Ascending aorta (tissue), 2 donors: ENCODE measurements at places on chromosomes 7 and 10.

GRCh38 chr10:125123476-125124114 is 36.8 kb downstream of the CTBP2 start:
- H3K27me3 ChIP-seq = no peaks in the 10 kb centered on the region
- peak; percentile 88 for DNase-seq
- peaks cover 3% of the 10 kb centered on the region for H3K36me3 ChIP-seq
- H3K27ac ChIP-seq = peak overlapping the region; percentile 76

GRCh38 chr10:131738396-131738735 is 162.4 kb upstream of the PPP2R2D start:
- no peaks in the 10 kb centered on the region for H3K4me1 ChIP-seq
- H3K27ac ChIP-seq = no peak overlapping the region
- H3K27me3 ChIP-seq = no peaks in the 10 kb centered on the region
- H3K36me3 ChIP-seq = no peaks in the 10 kb centered on the region

DNA sequence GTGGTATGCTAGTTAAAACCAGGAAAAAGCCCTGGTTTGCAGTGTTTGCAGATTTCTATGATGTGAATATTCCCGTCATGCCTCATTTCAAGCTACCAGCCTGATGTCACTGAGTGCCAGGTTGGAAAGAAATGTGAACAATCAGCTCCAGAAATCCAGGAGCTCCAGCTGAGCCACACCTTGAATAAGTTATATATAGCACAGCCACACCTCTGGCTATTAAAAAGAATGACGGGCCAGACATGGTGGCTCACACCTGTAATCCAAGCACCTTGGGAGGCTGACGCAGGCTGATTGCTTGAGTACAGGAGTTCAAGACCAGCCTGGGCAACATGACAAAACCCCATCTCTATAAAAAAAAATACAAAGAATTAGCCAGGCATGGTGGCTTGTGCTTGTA is 18.7 kb upstream of the SLF2 start:
- H3K27ac ChIP-seq = no peak overlapping the region
- no peaks in the 10 kb centered on the region for H3K27me3 ChIP-seq
- H3K4me1 ChIP-seq = no peaks in the 10 kb centered on the region
- no peak overlapping the region for H3K4me3 ChIP-seq

- DNase-seq = no peak
- H3K27me3 ChIP-seq = no peaks in the 10 kb centered on the region
- peaks cover 4% of the 10 kb centered on the region for H3K4me1 ChIP-seq
- H3K4me3 ChIP-seq = no peak overlapping the region
- no peaks in the 10 kb centered on the region for H3K36me3 ChIP-seq
Measured at GRCh38 chr10:110842326-110842904, 29.3 kb upstream of the PDCD4 start.

- H3K36me3 ChIP-seq = peaks cover 30% of the 10 kb centered on the region
- no peak overlapping the region for H3K27ac ChIP-seq
- DNase-seq = no peak
- no peaks in the 10 kb centered on the region for H3K27me3 ChIP-seq
Measured at GRCh38 chr10:109861081-109861480, 62.2 kb downstream of the XPNPEP1 start.

DNA sequence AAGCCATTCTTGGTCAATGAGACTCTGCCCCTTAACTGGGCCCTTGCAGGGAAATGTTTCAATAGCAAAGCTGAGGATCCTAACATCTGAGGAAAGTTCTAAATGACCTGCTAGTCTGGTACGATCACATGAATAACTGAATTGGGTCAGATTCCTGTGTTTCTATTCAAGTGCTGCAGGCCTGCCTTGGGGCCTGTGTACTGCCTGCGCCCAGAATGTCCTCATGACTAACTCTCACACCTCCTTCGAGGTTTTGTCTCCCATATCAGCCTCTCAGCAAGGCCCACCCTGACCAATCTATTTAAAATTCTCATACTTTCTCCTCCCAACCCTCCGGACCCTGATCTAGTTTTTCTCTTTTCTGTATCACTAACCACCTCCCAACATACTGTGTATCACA is 4.4 kb downstream of the JAZF1 start:
- no peak overlapping the region for H3K4me3 ChIP-seq
- no peaks in the 10 kb centered on the region for H3K27me3 ChIP-seq
- H3K27ac ChIP-seq = no peak overlapping the region
- H3K36me3 ChIP-seq = no peaks in the 10 kb centered on the region
- DNase-seq = no peak

- H3K36me3 ChIP-seq = no peaks in the 10 kb centered on the region
- DNase-seq = no peak
- no peak overlapping the region for H3K4me3 ChIP-seq
- peaks cover 15% of the 10 kb centered on the region for H3K4me1 ChIP-seq
- no peaks in the 10 kb centered on the region for H3K27me3 ChIP-seq
Measured at GRCh38 chr7:80779456-80779855, 139.4 kb downstream of the SEMA3C start.

GRCh38 chr7:142172932-142173331 is 61.4 kb downstream of the MGAM2 start:
- H3K36me3 ChIP-seq = no peaks in the 10 kb centered on the region
- no peaks in the 10 kb centered on the region for H3K4me1 ChIP-seq
- no peak for DNase-seq
- no peaks in the 10 kb centered on the region for H3K27me3 ChIP-seq
- H3K27ac ChIP-seq = no peak overlapping the region

- H3K36me3 ChIP-seq = peaks cover 19% of the 10 kb centered on the region
- H3K27me3 ChIP-seq = no peaks in the 10 kb centered on the region
- H3K4me3 ChIP-seq = no peak overlapping the region
- H3K4me1 ChIP-seq = peaks cover 10% of the 10 kb centered on the region
- no peak for DNase-seq
Measured at GRCh38 chr7:1505731-1506550, 1.8 kb upstream of the INTS1 start.

DNA sequence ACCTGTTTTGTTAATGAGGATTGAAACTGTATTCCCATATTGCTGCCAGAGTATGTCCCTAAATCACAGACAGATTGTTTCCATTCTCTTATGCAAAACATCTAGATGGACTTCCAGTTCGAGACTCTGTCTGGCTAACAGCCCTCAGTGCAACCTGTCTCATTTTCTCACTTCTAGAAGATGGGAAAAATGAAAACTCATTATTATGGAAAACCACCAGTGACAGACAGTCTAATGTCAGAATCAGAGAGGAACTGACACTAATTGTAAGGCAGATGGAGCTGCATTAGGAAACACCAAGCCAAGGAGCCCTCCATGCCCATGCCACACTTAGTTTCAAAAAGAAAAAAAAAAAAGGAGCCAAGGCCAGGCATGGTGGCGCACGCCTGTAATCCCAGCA is 61.6 kb downstream of the NPSR1 start:
- no peaks in the 10 kb centered on the region for H3K36me3 ChIP-seq
- H3K27ac ChIP-seq = no peak overlapping the region
- no peak for DNase-seq
- H3K4me1 ChIP-seq = no peaks in the 10 kb centered on the region

DNA sequence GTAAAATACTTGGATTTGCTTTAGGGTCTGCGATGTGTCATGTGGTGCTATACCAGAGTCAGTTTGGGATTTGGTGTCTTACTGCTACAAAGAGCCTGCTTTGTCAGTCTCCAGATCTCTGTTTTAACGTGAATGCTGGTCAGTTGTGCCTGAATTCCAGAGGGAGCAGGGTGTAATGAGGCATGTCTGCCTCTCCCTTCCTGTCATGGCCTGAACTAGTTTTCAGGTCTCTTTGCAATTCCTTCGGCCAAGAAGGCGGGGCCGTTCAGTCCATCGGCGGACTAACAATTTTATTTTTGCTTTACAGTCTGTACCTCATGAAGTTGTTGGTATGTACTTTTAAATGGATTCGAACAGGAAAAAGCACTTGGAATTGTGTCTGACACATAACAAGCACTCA is 465.1 kb upstream of the ADARB2 start:
- H3K27ac ChIP-seq = no peak overlapping the region
- no peak overlapping the region for H3K4me3 ChIP-seq
- no peaks in the 10 kb centered on the region for H3K4me1 ChIP-seq
- H3K36me3 ChIP-seq = no peaks in the 10 kb centered on the region

DNA sequence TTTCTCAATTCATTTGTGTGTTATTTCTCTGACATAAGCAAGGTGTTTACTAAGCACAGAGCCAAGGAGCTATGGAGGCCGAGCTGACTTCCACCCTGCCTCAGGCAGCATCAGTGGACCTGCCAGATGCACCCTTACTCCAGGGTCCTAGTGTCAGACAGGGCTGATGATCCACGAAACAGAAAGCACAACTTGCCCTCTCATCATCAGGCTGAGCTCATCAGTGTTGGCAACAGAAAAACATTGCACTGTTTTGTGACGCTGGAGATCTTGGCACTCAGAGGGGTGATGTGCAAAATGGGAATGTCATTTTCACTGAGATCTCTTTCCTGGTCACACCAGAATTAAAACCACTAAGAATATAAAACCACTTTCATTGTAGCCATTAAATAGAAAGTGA is 201.8 kb downstream of the GLI3 start:
- H3K4me1 ChIP-seq = no peaks in the 10 kb centered on the region
- no peaks in the 10 kb centered on the region for H3K27me3 ChIP-seq
- no peak overlapping the region for H3K4me3 ChIP-seq
- H3K27ac ChIP-seq = no peak overlapping the region

- H3K4me1 ChIP-seq = no peaks in the 10 kb centered on the region
- DNase-seq = no peak
- H3K4me3 ChIP-seq = no peak overlapping the region
- H3K36me3 ChIP-seq = no peaks in the 10 kb centered on the region
Measured at GRCh38 chr7:106177300-106177690, 65.2 kb upstream of the SYPL1 start.

- H3K27ac ChIP-seq = no peak overlapping the region
- no peaks in the 10 kb centered on the region for H3K36me3 ChIP-seq
- DNase-seq = no peak
- H3K4me1 ChIP-seq = no peaks in the 10 kb centered on the region
- no peak overlapping the region for H3K4me3 ChIP-seq
Measured at GRCh38 chr10:11209830-11210181, 192.1 kb downstream of the CELF2 start.

GRCh38 chr7:69622014-69622835 is 23.9 kb downstream of the AUTS2 start:
- no peak for DNase-seq
- no peak overlapping the region for H3K27ac ChIP-seq
- H3K36me3 ChIP-seq = no peaks in the 10 kb centered on the region
- H3K27me3 ChIP-seq = no peaks in the 10 kb centered on the region
- no peaks in the 10 kb centered on the region for H3K4me1 ChIP-seq
- H3K4me3 ChIP-seq = no peak overlapping the region

GRCh38 chr7:37039131-37039749 is 314.9 kb upstream of the AOAH start:
- DNase-seq = no peak
- H3K4me3 ChIP-seq = no peak overlapping the region
- H3K36me3 ChIP-seq = no peaks in the 10 kb centered on the region
- no peaks in the 10 kb centered on the region for H3K4me1 ChIP-seq
- no peaks in the 10 kb centered on the region for H3K27me3 ChIP-seq
- H3K27ac ChIP-seq = no peak overlapping the region

DNA sequence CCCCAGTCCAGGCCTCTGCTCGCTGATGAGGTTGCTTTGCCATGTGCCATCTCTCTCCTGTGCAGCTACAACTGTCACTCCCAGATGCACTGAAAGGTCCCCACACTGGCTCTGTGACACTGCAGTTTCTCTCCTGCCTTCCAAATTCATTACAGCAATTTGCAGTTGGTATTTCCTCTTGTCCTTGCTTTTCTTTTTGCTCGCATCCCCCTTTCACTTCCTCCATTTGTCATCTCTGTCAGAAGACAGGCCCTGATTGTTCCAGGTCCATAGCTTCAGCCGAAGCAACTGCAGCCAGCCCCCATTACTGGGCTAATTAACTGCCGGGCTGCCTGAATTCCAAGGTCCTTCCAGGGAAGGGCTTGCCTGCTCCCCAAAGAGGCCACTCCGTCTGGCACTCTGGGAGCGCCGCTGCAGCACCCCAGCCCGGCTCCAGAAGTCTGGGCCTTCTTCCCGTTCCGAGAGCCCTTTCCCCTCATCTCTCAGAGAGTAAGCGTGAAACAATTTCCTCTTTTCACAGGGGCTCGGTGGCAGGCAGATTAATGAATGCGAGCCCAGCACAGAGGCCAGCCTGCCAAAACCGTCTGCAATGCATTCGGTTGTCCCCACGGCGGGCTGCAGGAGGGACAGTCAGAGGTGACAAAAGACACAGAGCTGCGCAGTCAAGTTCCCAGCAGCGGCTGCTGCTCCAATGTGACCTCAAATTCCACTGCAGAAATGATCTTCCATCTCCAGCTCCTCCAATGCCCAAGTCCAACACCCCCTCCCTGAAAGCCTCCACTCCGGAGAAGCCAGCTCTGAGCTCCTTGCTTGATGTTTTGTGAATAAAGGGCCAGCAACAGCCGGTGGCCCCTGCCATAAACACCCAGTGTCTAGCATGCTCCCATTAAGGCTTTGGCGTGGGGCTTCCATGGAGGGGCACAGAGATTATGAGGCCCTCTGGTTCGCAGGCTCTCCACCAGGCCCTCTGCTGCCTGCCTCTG is 279.4 kb upstream of the HABP2 start:
- no peak overlapping the region for H3K4me3 ChIP-seq
- no peaks in the 10 kb centered on the region for H3K36me3 ChIP-seq
- peaks cover 16% of the 10 kb centered on the region for H3K4me1 ChIP-seq

DNA sequence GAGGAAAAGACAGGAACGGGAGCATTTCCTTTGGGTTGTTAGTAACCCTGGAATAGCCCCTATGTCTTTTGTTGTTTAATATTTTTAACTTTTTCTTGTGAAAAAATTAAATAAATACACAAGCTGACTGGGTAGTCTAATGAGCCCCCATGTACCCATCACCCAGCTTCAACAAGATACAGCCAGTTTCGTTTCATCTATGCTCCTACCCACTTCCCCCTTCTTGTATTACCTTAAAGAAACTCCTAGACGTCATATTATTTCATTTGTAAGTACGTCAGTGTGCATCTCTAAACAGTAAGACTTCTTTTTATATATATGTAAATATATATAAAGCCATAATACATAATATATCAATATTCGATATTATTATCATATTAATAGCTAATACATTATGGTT is 42.8 kb upstream of the NUB1 start:
- DNase-seq = no peak
- no peak overlapping the region for H3K4me3 ChIP-seq
- H3K36me3 ChIP-seq = no peaks in the 10 kb centered on the region
- H3K27me3 ChIP-seq = no peaks in the 10 kb centered on the region

DNA sequence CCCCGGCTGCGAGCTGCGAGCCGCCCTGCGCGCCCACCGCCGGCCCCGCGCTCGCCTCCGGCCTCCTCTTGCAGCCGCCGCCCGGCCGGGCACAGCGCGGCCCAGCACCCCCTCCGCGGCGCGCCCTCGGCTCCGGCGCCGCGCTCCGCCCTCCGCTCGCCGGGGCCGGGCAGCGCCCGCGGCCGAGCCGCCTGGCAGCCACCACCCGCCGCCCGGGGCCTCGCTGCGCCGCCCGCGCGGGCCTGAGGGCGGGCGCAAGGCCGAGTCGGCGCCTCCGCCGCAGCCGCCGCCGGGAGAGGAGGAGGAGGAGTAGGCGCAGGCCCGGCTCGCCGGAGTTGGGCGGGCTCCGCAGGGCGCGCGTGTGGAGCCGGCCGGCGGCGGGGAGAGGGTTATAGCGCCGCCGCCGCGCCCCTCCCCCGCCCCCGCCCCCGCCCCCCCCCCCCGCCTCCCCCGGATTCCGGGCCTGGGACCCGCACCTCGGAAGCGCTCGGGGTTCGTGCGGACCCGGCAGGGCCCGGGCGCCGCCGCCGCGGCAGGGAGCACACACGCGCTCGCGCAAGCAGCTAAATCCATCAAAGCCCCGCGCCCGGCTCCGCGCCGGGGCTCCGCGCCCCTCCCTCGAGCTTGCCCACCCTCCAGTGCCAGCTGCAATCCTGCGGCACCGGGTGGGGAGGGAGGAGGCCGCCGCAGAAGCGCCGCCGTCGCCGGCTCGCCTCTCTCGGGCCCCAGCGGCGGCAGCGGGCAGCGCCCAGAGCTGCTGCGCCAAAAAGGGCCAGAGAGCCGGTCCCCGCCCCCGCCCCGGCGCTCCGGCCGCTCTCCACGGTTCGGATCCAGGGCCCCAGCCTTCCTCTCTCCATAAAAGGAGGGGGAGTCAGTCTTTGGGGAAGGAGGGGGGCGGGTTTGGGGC is at the start of gene PDGFA:
Gene PDGFA, minus strand, starts transcription at position 363 of the 907 bp plus-strand sequence. CDS start 845 bp downstream, outside the sequence.
- H3K4me3 ChIP-seq = peak within 1 kb of the TSS; percentile 83
- H3K27ac ChIP-seq = peak within 1 kb of the TSS; percentile 98
- no peaks in the 10 kb centered on the region for H3K27me3 ChIP-seq
